NCI-H510A treated with DMSO at 0.1 percent for 48 hours (cell line): ENCODE measurements at places on chromosomes 4 and X.
A peak's percentile ranks its signal among the peaks of the same experiment; 100 is the strongest.

DNA sequence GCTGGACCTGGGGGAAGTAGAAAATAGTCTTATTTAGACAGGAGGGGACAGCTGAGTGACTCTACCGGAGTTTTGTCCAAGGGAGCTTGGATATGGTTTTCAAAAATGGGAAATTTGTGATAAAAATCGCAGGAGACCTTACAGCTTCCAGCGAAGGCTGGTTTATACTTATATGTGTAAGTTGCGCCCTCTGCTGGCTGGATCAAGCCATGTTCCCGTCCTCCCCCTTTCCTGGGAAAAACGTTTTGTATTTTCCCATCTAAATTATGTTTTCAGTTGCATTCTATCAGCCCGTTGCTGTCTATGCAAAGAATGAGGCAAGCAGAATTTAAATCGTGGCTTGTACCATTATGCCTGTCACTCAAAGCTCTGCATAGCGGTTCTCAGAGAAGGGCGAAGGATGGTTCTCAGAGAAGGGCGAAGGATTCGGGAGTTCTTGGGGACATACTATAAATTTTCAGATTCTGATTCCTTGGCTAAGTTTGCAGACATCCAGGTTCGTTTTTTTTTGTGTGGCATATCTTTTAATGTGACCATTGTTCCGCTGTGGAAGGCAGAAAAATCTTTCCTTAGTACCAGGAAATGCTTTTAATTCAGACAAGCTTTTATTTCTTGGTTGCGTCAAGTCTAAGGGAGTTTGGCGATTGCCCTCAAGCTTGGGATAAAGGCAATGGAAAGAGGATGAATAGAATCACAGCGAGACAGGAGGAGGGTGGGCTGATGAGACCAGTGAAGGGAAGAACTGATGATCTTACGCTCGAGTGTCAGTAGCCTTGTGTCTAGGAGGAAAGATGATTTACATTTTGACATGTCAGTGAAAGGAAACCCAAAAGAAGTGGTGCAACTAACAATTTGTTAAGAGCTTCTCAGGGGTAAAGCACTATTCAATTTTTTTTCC, 128.5 kb upstream of the ARX start:
- DNase-seq: peak; percentile 21

GRCh38 chr4:179867300-179867878, 2375.8 kb upstream of the TENM3 start:
- DNase-seq: peak; percentile 14

DNA sequence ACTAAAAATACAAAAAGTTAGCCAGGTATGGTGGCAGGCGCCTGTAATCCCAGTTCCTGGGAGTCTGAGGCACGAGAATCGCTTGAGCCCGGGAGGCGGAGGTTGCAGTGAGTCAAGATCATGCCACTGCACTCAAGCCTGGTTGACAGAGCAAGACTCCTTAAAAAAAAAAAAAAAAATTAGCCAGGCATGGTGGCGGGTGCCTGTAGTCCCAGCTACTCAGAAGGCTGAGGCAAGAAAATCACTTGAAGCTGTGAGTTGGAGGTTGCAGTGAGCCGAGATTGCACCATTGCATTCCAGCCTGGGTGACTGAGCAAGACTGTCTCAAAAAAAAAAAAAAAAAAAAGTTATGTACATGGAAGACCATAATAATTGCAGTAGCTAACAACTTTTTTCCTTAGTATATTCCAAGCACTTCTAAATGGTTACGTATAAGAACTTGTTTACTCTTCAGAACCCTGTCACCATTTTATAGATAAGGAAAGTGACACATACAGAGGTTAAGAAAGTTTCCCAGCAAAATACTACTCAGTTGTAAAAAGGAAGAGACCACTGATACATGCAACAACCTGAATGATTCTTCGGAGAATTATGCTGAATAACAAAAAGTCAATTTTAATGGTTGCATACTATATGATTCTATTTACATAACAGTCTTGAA, 24.5 kb downstream of the RUFY3 start:
- DNase-seq: no peak

GRCh38 chr4:8396762-8397406, 43.6 kb downstream of the ACOX3 start:
- DNase-seq: no peak

GRCh38 chr4:41331224-41331623, 74.5 kb downstream of the UCHL1 start:
- no peak for DNase-seq

DNA sequence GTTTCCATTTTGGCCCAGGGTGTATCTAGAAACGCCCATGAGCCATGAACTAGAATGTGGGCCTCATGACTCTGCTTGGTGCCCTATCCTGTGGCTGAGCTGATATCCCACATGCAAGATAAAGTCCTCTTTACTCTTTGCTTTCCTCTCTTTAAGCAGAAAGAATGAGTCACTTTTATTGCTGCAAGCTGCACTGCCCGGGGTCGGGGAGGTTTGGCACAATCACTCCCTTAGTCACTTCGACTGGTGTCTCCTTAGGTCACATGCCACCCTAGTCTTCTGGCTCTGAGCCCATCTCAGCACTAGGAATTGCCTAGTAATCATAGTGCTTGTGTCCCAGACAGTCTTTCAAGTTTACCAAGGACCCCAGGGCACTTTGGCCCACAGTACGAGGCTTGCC, 75.1 kb upstream of the CXorf66 start:
- DNase-seq: no peak

GRCh38 chr4:22869235-22869634, 176.5 kb downstream of the GBA3 start:
- no peak for DNase-seq

GRCh38 chr4:83151651-83152050, 37.1 kb upstream of the PLAC8 start:
- DNase-seq: no peak

DNA sequence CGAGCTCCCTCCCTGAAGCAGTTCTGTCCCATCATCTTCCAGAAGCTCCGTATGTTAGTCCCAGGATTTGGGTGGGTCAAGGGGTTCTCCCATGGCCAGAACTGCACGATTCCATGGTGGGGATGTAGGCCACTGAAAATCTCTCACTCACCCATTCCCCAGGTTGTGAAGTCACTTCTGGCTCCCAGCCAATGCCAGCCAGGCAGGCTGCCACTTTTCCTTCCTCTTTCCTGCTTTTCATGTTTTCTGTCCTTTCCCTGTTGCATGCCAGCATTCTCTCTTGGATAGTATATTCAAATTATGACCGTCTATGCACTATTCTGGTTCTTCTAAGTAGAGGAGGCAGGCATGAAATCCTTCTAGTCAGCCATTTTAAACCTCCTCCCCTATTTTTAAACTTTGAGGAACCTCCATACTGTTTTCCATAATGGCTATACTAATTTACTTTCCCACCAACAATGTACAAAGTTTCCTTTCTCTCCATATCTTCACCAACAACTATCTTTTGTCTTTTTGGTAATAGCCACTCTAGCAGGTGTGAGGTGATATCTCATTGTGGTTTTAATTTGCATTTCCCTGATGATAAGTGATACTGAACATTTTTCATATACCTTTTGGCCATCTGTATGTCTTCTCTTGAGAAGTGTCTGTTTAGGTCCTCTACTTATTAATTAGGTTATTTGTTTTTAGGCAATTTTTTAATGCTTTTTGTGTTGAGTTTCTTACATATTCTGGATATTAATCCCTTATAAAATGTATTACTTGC, 182.1 kb upstream of the TET2 start:
- no peak for DNase-seq

DNA sequence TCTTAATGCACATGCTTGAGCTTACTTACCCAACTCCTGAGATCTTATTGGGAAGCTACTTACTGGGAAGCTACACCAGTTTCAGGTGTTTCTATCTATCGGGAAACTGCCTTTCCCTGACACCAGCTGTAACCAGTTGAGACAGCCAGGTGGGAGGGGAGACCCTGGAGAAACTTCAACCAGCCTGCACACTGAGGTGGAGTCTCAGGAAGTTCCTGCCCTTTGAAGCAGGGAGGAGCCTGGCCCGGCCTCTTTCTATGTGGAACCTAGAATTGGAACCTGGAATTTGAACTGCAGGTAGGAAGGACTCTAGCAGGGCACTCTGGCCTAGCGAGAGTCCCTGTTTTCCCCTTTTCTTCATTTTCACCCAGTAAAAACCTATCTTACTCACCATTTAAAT, 425.8 kb upstream of the PABPC4L start:
- no peak for DNase-seq

DNA sequence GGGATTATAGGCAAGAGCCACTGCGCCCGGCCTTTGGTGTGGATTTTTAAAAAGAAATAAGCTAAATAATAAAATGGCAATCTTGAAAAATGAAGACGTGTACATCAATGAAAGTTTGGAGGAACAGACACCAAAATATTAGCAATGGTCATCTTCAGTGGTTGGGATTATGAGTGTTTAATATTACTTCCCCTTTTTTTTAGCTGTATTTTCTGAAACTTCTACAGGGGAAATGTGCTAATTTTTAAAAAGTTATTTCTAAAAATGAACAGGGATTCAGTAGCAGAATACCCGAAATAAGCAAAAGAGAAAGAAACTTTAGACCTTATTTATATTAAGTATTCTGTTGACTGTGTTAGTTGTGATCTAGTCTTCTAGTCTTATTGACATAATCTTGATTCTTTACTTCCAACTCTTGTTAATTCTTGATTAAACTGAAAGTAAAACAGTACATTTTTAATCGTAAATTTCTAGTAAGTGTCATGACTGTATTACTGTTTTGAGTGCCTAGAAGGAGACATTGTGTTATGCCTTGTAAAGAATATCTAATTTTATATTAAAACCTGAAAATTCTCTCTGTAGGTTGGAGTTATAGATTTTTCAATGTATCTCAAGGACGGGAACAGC, 51.3 kb downstream of the RUFY3 start:
- DNase-seq: no peak

GRCh38 chrX:10582215-10582733, 38.1 kb downstream of the MID1 start:
- no peak for DNase-seq

- DNase-seq: no peak
Measured at GRCh38 chrX:123773258-123773988, 40.6 kb upstream of the THOC2 start.

- DNase-seq: no peak
Measured at GRCh38 chr4:1234309-1234695, 14.6 kb downstream of the CTBP1 start.

GRCh38 chr4:112731715-112732114, 94.8 kb downstream of the LARP7 start:
- no peak for DNase-seq

DNA sequence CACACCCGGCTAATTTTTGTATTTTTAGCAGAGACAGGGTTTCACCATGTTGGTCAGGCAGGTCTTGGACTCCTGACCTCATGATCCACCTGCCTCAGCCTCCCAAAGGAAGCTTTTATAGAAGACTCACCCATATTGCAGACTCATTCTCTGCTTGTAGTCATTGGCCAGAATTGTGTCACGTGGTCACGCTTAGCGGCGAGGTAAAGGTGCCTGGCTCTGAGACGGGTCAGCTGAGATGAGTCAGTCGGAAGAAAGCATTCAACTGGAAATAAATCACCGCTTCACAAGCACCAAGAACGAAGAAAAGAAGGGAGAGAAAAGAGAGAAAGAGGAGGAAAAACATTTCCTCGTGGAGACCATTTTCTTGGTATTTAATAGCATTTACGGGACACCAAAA, 218.8 kb upstream of the NOCT start:
- DNase-seq: no peak

- no peak for DNase-seq
Measured at GRCh38 chr4:2478229-2478628, 9.3 kb downstream of the RNF4 start.
